H4 (cell line): ENCODE measurements at places on chromosomes 2 and 18. TPM values are rescaled to one million over a fixed set of nuclear protein-coding genes. Genes with fewer than 3 reads are reported as not detected.
A peak's percentile ranks its signal among the peaks of the same experiment; 100 is the strongest.

Gene OTOS
- total RNA-seq: not detected in 2 replicates

Gene DNAH7
- total RNA-seq: 0.02 and 0.50 TPM in 2 replicates

Gene TBC1D8
- 5.3 and 6.4 TPM in 2 replicates for total RNA-seq

Gene GPR39
- total RNA-seq: 4.2 and 5.1 TPM in 2 replicates

Gene FBXO15
- 0.41 TPM in 1 of 2 replicates, not detected in the other for total RNA-seq

Gene SLC25A52
- total RNA-seq: 0.29 TPM in 1 of 2 replicates, not detected in the other

Gene TBR1
- 0.02 TPM in 1 of 2 replicates, not detected in the other for total RNA-seq

Gene GYPC
- 72.3 and 84.6 TPM in 2 replicates for total RNA-seq

Gene RPS27A
- 3,108 and 3,345 TPM in 2 replicates for total RNA-seq

Gene KCNG2
- not detected in 2 replicates for total RNA-seq

Gene KLHL30
- not detected in 2 replicates for total RNA-seq

Gene IL1RL2
- not detected in 2 replicates for total RNA-seq

DNA sequence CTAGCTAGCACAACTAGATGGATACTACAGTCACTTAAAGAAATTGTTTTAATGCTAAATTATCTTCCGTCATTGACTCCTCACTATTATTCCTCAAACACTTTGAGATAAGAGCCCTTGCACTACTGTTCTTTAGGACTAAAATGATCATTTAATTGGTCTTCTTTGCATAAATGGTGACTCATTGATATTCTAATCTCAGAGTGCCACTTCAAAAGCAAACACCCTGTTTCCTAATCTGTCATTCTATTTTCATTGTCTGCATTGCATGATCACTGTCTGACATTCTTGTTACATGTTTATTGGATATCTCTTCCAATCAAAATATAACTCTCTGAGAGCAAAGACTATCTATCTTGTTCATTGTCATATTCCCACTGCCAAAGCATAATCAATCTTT, 313.9 kb downstream of the EXOC6B start:
- no peak for DNase-seq

DNA sequence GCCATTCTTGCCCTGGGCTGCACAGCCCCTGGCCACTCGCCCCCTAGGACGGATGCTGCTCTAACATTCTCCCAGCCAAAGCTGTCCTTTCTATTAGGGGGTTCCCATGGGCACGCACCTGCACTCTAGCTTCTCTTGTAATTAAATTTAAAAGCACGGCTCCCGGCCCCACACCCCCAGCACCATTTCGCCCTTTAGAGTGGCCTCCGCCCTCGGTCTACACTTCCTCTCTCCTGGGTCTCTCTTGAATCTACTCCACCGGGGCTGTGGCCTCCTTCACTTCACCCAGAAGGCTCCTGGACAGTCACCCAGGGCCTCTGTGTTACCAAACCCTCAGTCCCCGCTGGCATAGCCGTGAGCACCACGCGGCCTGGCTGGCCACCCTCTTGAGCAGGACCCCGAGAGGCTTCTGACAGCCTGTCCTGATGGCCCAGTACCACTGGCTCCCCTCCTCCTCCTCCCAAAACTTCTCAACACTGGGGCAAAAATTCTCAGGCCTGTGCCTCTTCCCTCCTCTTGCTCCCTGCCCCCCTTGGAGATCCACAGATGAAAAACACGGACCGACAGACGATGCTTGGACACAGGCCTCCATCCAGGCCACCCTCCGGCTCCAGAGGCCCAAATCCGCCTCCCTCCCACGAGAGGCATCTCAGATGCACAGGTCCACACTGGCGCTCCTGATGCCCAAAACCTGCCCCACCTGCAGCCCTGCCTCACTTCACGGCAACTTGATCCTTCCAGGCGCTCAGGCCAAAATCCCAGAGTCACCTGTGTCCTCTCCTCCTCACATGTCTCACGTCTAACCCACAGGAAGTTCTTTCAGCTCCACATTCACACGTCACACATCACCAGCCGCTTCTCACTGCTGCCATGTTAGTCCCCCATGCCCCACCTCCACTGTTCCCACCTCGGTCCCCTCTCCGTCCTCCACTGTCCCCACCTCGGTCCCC, 6.9 kb upstream of the RAB17 start:
- no peak for DNase-seq

- DNase-seq: no peak
These were observed 2.3 kb downstream of the PKDCC start for GRCh38 chr2:42050010-42050702.

DNA sequence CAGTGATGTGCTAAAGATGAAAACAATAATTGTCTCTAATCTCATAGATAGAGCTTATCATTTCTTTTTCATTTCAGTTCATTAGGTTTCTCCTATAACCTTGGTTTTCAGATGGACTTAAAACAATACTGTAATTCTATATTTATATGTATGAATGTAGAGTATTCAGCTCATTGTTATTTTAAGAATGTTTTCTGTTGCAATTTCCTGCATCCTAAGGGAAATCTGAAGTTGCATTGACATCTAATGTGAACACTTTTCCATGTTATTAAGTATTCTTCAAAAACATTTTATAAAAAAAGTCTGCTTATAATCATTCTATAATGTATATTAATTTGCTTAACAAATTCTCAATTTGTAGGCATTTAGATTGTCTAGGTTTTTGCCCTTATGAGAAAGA, 288.9 kb downstream of the XIRP2 start:
- DNase-seq: no peak

GRCh38 chr2:203583701-203584100, 48.6 kb upstream of the RAPH1 start:
- DNase-seq: peak; percentile 16

- DNase-seq: peak; percentile 69
These were observed 43.5 kb downstream of the CYP27C1 start for GRCh38 chr2:127176371-127177311.

DNA sequence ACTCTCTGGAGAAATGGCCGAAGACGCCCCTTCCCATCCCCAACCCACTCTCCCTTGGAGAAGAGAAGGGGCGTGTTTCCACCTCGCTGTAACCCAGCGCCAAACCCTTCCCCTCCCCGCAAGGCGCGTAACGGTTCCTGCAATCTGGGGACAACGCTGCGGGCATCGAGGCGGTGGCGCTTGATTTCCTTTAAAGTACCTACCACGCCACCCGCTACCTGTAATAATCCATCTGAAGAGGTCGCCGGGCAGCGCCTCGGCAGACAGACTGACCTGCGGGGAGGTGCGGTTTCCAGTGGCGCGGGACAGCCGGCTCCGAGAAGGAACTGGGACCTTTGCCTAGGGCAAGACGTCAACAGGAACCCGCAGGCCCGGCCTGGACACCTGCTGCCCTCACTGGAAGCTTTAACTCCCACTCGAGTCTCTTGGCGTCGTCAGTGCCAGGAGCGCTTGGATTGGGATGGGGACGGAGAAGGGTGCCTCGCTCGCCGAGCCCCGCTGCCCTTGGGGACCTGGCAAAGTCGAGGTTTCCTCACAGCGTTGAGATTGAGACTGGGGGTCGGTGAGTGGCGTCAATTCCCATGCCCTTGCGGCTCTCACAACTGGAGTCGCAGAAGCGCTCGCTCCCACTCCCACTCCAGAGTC, at the start of gene CYP1B1:
Gene CYP1B1, minus strand, starts transcription at position 645 of the 645 bp plus-strand sequence. CDS start 763 bp downstream, outside the sequence.
- no peak for DNase-seq

DNA sequence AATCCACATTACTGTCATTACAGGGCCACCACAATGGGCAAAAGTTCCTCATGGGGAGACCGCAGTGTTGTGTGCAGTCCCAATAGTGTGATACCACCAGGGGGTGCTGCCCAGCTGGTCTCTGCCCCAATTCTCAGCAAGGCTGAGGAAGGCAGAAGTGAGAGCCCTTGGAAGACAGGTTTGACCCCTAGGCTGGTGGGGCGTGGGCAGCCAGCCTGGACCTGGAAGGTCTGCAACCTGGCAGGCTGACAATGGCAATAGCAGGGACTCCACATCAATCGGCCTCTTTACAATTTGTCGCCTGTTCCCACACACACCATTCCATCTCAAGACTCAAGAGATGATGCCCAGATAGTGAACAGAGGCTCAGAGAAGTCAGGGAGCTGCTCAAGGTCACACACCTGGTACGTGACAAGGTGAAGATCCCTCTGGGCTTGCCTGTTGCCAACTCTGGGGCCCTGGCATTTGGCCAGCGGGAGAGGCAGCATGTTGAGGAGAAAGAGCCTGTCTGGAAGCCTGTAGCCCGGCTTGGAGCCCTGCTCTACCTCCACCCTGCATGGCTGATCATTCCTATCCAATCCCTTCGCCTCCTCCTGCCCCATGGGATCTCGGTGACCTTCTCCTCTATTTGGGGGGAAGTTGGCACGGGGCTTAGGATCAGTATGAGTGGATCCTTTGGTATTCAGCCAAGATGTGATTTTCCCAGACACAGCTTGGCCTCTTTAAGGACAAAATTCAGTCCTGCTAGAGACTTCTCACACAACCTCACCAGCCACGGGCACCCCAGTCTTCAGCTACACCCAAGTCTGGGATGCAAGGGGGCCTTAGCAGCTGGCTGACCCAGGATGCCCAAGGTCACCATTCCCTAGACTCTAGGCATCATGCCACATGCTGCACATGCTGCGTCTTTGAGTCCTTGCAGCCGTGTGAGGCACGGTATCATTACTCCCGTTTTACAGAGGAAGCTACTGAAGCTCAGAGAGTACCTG, 2.9 kb upstream of the ATOH8 start:
- peak; percentile 54 for DNase-seq

GRCh38 chr2:98458667-98459380, 14.2 kb downstream of the INPP4A start:
- DNase-seq: no peak

GRCh38 chr2:14261771-14262170, 370.7 kb upstream of the LRATD1 start:
- DNase-seq: no peak

DNA sequence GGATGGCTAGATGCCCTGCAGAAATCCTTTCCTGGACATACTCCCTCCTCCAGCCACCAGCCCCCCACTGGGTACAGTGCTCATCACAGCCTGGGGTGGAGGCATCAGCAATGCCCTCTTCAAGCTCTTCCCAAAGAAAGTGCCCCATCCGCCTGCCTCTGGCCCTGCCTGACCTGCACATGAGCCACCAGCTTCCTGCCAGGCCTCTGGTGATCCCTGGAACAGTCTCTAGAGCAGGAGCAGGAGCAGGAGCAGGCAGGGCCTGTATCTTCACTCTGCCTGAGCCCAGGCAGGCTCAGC, 54.1 kb upstream of the CAB39 start:
- no peak for DNase-seq

GRCh38 chr2:59874361-59874760, 679.1 kb downstream of the BCL11A start:
- DNase-seq: no peak

DNA sequence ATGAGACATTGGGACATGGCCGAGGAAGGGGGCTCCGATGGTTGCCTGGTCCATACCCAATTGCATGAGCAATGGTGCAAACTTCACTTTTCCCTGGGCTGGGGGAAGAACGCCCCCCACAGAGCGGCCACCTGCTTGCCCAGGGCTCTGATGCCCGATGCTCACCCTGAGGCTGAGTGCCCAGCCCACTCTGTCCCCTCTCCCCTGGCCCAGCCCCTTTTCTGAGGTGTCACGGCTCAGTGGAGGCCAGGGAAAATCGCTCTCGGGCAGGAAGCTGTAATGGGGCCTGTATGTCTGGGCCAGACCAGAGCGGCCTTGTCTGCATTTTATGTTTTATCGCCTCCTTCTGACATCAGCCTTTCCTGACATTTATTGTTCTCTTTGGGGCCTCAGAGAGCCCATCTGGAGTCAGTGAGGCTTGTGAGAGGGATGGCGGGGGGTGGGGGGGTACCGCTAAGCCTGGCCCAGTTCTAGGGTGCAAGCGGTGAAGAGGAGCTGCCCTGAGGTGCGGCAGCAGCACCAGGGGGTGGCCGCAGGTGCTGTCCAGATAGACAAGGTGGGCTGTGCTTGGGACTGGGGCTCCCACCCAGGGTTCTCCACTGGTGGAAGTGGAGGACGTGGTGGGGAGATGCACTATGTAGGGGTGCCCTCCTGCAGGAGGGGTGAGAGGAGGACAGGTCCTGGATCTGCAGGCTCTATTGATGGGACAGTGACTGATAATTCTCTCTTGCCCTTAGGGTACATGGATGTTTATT, 46.2 kb downstream of the INHBB start:
- DNase-seq: no peak

- DNase-seq: no peak
These were observed 16.3 kb downstream of the CROCC2 start for GRCh38 chr2:240922245-240922981.

DNA sequence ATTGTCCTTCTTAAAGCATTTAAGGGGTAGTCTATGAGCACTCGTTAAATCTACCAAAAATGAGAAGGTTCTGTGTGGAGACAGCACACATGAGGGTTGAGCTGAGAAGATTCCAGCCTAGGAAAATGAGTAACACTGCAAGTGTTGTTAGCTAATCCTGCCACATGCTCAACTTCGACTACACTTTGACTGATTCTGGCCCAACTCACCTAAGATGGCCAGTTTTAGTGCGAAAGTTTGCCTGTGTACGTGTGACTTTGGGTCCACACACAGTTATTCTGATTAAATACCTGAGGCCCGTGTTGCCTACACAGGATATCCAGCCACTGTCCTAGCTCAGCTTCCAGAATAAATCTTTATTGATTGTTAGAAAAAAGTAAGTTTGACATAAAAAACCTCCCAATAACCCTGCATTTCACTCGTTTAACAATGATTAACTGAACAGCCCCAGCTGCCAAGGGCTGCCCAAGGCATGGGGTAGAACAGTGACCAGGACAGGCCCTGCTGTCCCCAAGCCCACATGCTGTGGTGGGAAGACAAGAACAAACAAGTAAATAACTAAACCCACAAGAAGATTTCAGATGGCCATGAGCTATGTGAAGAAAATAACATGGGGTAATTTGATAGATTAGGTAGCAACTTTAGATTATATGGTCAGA, 14.7 kb upstream of the CERS6 start:
- no peak for DNase-seq

DNA sequence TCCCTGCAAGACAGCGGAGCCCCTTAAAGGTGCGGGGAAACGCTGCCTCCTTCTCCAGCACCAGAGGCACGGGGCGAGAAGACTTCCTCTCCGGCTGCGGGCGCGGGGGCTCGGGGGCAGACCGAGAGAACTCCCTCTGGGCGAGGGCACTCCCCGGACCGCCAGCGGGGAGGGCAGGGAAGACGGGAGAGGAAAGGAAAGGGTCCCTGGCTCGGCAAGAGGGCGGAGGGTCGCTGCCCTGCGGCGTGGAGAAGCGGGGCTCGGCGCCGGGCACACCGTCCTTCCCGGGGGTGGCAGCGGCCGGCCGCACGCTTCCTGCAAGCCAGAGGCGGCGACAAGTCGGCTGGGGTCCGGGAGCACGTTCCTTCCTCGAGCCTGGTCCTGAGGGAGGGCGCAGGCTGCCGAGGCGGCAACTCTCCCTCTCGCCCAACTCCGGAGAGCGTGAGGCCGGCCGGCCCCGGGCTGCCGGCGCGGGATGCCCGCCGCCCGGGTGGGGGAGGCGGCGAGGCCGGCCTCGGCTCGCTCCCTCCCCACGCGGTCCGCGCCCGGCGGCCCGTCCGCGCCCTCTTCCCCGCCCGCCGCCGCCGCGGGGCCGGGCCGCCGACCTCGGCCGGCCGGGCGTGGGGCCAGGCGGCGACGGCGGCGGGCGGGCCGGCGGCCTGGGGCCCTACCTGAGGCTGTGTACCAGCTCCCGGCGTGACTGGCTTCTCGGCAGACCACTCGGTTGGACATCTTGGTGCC, 1.1 kb downstream of the MEMO1 start:
- no peak for DNase-seq

GRCh38 chr2:229520691-229521096, 193.7 kb downstream of the DNER start:
- no peak for DNase-seq

GRCh38 chr2:159193791-159194190, 92.7 kb downstream of the WDSUB1 start:
- DNase-seq: no peak

- no peak for DNase-seq
These were observed 23.3 kb upstream of the ROCK1 start for GRCh38 chr18:21134895-21135294.

- peak; percentile 72 for DNase-seq
These were observed 391.6 kb downstream of the NBAS start for GRCh38 chr2:15169326-15170069.
